ENCODE measurements at places on chromosomes 1 and 21.

GRCh38 chr1:89657886-89658285 is 25.0 kb downstream of the LRRC8C start:
- no peak for DNase-seq

GRCh38 chr1:99464738-99465137 is 181.2 kb upstream of the PALMD start:
- no peak for DNase-seq

DNA sequence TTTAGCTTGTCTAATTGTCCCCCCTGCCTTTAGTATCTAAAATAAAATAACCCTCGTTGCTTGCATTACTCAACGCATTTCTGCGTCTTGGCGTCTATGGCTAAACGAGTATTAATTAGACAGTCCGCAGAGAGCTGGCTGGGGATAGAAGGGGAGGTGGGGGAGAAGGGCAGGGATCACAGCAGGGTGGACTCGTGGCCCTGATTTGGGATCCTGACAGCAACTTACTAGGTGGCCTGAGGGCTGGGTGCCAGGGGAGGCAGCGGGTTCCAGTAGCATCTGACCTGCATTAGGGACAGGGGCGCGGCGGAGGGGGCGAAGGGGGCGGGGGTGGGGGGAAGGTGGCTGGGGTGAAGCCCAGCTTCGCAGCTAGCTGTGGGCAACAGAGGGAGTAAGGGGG is 1.1 kb upstream of the BACE2 start:
- no peak for DNase-seq

DNA sequence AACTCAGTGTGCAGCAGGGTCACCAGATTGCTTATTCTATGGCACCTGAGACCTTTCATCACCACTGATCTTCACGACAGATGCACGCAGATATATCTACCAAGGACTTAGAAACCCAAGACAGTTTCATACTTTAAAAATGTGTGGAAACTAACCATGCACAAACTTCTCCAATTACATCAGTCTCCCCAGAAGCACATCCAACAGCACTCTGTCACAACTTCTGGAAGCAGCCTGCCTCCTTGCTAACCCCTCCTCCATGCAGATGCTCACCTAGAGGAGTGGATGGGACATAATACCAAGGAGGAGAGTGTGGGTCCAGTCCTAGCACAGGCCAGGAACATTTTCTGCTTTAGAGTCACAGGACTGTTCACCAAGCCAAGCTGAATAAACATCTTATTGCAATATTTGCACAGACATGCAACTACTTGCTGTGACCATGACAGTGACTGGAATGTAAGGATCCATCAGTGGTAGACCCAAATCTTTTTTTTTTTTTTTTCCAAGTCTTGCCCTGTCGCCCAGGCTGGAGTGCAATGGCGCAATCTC is 69.4 kb downstream of the HIVEP3 start:
- peak; percentile 59 for DNase-seq

DNA sequence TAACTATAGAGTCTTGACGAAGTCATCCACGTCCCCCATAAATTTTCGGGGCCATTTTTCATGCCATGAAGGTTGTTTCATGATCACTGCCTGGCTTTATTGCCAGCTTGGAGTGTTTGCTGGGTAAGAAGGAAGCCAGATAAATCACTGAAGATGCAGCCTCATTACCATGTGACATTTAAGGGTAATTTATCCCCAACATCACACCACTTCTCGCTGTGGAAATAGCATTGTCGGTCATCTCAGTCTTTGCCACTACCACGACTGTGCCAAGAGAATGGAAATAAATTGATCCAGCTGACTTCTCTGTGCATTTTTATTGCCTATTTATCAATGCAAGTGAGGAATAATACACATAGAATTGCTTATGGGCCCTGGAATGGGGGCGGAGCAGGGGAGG is 617.9 kb downstream of the AJAP1 start:
- DNase-seq, result no peak

GRCh38 chr1:47866601-47867437 is 130.4 kb downstream of the TRABD2B start:
- DNase-seq, result no peak
